Renal cortical epithelial cell (primary cell): ENCODE measurements at places on chromosomes 4 and X.

DNA sequence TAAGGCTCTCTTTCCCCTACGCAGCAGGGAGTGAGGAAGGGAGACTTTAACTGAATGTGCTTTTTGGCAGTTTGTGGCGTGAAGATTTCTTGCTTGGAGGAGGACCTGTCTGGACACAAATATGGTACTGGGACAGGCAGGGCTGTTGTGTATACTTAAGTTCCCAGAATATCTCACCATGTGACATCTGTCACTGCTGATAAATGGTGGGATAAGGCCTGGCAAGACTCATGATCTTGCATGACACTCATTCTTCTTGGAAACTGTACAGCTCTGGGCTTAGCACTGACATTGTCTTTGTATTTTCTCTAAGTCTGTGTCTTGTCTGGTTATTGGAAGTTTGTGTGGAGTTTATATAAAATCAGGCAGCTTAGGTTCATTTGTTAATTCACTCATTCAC, 93.1 kb downstream of the STK32B start:
- DNase-seq: no peak

DNA sequence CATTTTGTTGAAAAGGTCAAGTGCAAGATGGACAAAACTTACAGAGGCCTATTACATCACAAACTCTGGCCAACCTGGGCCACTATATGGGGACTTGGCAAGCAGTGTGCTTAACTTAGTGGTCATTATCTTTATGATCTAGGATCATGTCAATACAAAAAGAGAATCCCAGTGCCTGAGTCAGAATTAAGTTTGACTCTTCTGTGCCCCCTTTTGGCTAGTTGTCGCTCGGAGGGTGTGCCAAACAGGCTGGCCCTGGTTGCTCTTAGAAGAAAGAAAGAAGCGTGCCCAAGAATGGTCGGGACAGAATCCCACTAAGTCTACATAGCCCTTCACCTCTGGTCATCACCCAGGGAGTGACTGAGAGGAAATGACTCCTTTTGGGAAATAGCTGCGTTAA, 100.1 kb downstream of the EIF4E start:
- no peak for DNase-seq

GRCh38 chrX:126799059-126799458, 20.5 kb upstream of the PRR32 start:
- DNase-seq: peak; percentile 43

DNA sequence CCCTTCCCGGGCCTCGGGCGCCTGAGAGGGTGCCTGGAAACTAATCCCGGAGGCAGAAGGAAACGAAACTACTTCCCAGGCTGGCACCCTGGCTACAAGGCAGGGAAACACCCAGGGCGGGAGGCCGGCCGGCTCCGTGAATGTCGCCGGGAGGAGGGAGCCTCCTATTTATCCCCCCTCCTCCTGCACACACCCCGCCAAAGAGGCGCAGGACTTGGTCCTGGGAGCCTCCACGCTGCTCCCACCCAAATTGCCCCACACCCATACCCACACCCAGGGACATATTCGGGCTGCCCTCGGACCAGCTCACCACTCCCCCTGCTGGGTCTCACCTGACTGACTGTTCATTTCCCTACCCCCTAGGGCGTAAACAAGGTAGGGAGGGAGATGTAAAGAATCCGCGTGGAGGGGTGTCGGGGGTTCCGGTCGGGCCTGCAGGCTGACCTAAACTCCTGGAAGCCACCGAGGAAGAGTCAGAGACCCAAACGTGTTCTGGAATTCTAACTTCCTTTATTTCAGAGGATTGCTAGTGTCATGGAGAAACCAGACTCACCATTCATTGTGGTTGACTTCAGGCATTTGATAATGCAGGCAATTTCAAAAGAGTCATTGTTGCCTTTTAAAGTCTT, at the start of gene BTC:
TSS of gene BTC (minus strand) at position 142 of the 629 bp plus-strand sequence. CDS start 198 bp downstream, outside the sequence.
- DNase-seq: peak; percentile 44
